Activated CD4-positive, alpha-beta T cell treated with anti-CD3 and anti-CD28 coated beads, Interleukin-2, amount 10 ng/mL, durations not matched to agents 7 days and 5 days (primary cell): ENCODE measurements at places on chromosomes 11 and 22.
A peak's percentile ranks its signal among the peaks of the same experiment; 100 is the strongest.

- no peak for DNase-seq
- no peak overlapping the region for H3K4me3 ChIP-seq
- no peak overlapping the region for H3K27ac ChIP-seq
- peaks cover 29% of the 10 kb centered on the region for H3K4me1 ChIP-seq
Observed at GRCh38 chr11:128828350-128828749, 38.7 kb downstream of the KCNJ1 start.

GRCh38 chr11:61718621-61719302, 33.7 kb upstream of the MYRF start:
- no peak overlapping the region for H3K27ac ChIP-seq
- no peaks in the 10 kb centered on the region for H3K27me3 ChIP-seq
- no peaks in the 10 kb centered on the region for H3K36me3 ChIP-seq
- no peak overlapping the region for H3K4me3 ChIP-seq
- DNase-seq, result no peak

DNA sequence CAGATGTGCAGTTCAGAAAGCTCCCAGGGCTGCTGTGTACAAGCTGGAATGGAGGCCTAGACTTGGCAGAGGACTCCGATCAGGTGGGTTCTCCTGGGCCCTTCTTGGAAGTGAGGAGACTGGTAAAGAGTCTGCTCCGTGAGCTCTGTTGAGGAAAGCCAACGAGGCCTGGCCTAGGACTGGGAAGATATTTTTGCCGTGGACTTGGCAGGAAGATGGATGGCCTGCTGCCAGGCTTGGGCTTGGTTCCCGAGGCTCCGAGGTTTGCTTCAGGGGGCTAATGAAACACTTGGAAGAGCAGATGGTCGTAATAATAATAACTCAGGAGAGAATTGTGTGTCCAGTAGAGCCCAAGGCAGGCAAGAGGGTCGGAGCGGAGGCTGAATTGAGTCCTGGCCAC, 3.9 kb downstream of the GALR3 start:
- DNase-seq, result no peak
- no peak overlapping the region for H3K27ac ChIP-seq
- peaks cover 14% of the 10 kb centered on the region for H3K36me3 ChIP-seq
- no peak overlapping the region for H3K4me3 ChIP-seq
- peaks cover 15% of the 10 kb centered on the region for H3K27me3 ChIP-seq

DNA sequence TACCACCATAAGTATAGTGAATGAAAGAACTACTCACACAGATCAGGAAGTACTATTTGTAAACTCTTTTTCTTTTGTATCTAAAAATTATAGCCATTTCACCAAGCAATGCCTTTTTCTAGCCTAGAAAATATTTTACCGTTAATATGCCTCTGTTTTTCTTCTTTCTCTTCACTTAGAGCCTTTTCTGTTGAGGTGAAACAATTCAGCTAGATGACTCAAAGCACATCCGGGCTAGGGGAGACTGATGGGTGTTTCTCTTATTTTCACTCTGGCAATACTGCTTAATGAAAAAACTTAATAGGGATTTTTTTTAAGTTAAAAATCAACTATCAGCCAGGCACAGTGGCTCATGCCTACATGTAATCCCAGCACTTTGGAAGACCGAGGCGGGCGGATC, 93.3 kb downstream of the SGSM3 start:
- DNase-seq, result peak; percentile 53
- peaks cover 51% of the 10 kb centered on the region for H3K4me1 ChIP-seq
- H3K4me3 ChIP-seq, result peak overlapping the region; percentile 94

- DNase-seq, result no peak
- no peaks in the 10 kb centered on the region for H3K36me3 ChIP-seq
- no peak overlapping the region for H3K4me3 ChIP-seq
- H3K4me1 ChIP-seq, result no peaks in the 10 kb centered on the region
- H3K27ac ChIP-seq, result no peak overlapping the region
Observed at GRCh38 chr11:34327804-34328631, 29.8 kb downstream of the ABTB2 start.

DNA sequence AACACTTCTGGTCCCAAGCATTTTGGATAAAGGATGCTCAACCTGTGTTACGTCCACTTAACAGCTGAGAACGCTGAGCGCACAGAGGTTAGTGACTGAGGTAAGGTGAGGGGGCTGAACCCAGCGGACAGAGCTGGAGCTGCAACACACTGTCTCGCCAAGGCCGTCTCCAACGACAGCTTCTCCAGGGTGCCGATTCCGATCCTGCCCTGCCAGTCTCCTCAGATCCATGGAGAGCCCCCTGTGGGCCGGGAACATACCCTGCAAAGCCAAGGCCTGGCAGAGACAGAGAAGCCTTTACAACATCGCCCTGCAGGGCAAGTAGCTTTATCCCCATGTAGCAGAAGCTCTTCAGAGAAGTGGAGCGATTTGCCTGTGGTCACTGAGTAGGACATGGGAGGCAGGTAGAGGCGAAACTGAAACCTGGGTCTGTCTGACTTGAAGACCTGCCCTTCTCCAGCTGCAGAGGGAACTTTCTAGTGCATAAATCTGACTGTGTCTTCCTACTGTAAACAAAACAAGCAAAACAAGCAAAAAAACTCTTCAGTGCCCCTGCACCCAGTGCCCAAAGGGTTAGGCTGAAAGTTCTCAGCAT, 72.8 kb downstream of the SCUBE1 start:
- peaks cover 9% of the 10 kb centered on the region for H3K4me1 ChIP-seq
- H3K27ac ChIP-seq, result no peak overlapping the region
- no peak overlapping the region for H3K4me3 ChIP-seq
- H3K27me3 ChIP-seq, result no peaks in the 10 kb centered on the region
- no peaks in the 10 kb centered on the region for H3K36me3 ChIP-seq

DNA sequence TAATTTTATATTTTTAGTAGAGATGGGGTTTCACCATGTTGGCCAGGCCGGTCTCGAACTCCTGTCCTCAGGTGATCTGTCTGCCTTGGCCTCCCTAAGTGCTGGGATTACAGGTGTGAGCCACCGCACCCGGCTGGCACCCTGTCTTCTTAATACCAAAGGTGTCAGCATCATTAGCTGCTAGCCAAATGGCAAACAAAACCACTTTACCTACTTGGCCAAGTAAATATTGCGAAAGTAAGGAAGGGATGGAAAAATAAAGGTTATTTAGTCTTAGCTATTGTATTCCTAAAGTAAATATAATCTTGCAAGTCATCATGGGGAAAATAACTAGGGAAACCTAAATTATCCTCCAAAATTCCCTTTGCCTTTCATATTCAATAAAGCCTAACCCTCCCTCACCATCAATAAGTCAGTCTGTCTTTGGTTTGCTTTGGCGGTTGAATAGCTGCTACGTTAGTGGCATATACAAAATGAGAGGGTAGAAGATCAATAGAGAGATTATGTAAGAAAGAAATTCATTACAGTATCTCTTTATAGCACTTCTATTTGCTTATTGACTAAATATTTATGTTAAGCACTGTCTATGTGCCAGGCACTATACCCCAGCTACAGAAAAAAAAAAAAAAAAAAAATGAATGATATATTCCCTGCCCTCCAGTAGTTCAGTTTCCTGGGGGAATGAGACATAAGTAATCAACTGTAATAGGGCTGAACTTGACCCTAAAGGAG, 40.2 kb upstream of the CFAP300 start:
- no peak for DNase-seq
- no peaks in the 10 kb centered on the region for H3K36me3 ChIP-seq
- H3K27me3 ChIP-seq, result peaks cover 16% of the 10 kb centered on the region
- H3K4me1 ChIP-seq, result no peaks in the 10 kb centered on the region
- H3K27ac ChIP-seq, result no peak overlapping the region

DNA sequence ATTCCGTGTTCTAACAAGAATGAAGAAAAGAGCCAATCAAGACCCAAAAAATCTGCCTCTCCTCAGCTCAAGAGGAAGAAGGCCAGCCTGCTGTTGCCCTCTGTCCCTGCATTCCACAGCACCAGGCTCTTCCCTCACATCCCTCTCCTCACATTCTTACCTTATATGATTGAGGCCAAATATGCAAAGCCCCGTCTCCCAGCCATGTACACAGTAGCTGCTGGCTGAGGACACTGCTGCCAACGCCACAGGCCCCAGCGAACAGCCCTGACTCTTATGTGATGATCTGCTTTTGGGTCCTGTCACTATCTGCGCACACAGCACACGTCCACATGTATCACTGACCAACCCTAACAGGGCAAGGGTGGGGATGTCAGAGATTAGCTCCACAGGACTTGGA, 60.2 kb downstream of the MICAL3 start:
- no peaks in the 10 kb centered on the region for H3K27me3 ChIP-seq
- H3K4me1 ChIP-seq, result peaks cover 2% of the 10 kb centered on the region
- DNase-seq, result no peak
- no peak overlapping the region for H3K27ac ChIP-seq
- H3K36me3 ChIP-seq, result no peaks in the 10 kb centered on the region

- no peaks in the 10 kb centered on the region for H3K36me3 ChIP-seq
- no peak for DNase-seq
- H3K27me3 ChIP-seq, result peaks cover 8% of the 10 kb centered on the region
- no peaks in the 10 kb centered on the region for H3K4me1 ChIP-seq
- H3K27ac ChIP-seq, result no peak overlapping the region
Observed at GRCh38 chr11:86865436-86865835, 65.1 kb downstream of the PRSS23 start.

GRCh38 chr11:69200331-69201065, 44.8 kb downstream of the SMIM38 start:
- no peak overlapping the region for H3K4me3 ChIP-seq
- no peak overlapping the region for H3K27ac ChIP-seq
- no peaks in the 10 kb centered on the region for H3K36me3 ChIP-seq
- DNase-seq, result no peak
- H3K27me3 ChIP-seq, result no peaks in the 10 kb centered on the region

- H3K4me1 ChIP-seq, result peaks cover 1% of the 10 kb centered on the region
- DNase-seq, result no peak
- no peak overlapping the region for H3K27ac ChIP-seq
- H3K4me3 ChIP-seq, result no peak overlapping the region
- H3K36me3 ChIP-seq, result peaks cover 2% of the 10 kb centered on the region
Observed at GRCh38 chr11:114416441-114416961, 16.0 kb downstream of the RBM7 start.

GRCh38 chr11:23143022-23143421, 282.7 kb upstream of the CCDC179 start:
- H3K27ac ChIP-seq, result no peak overlapping the region
- DNase-seq, result no peak
- H3K36me3 ChIP-seq, result no peaks in the 10 kb centered on the region
- H3K27me3 ChIP-seq, result no peaks in the 10 kb centered on the region
- H3K4me3 ChIP-seq, result no peak overlapping the region

DNA sequence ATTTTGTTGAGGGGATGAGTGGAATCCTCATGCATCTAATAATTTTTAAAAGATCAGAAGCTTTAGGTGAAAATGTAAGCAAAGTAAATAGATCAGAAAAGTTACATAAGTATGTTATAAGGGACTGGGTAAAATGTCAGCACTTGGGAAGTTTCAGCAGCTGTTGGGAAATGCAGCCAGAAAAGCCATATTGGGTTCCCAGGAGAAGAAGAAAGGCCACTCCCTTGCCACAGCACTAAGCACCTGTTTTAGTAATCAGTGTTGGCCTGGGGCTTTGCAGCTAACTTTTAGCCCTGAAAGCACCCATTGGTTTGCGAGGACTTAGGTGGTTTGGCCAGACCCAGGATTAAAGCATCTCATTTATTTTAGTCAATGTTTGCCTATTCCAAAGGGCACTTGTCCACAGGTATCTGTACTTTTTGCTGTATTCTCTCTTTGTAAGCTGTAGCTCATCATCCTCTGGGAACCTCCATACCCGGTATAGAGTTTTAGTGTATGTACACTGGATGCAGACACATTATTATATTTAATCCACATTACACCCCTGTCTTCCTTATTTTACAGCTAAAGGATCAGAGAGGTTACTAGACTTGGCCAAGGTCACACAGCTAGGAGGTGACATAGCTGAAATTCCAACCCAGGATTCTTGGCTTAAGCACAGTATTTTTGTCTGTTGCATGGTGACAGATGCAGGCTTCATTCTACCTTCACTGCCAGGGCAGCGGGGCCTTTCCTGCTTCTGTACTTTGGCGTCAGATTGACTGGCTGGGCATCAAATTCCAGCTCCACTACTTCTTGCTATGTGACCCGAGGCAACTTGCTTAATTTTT, 127.7 kb upstream of the SESN3 start:
- DNase-seq, result no peak
- peaks cover 3% of the 10 kb centered on the region for H3K36me3 ChIP-seq
- no peaks in the 10 kb centered on the region for H3K27me3 ChIP-seq
- no peak overlapping the region for H3K4me3 ChIP-seq
- H3K4me1 ChIP-seq, result no peaks in the 10 kb centered on the region

DNA sequence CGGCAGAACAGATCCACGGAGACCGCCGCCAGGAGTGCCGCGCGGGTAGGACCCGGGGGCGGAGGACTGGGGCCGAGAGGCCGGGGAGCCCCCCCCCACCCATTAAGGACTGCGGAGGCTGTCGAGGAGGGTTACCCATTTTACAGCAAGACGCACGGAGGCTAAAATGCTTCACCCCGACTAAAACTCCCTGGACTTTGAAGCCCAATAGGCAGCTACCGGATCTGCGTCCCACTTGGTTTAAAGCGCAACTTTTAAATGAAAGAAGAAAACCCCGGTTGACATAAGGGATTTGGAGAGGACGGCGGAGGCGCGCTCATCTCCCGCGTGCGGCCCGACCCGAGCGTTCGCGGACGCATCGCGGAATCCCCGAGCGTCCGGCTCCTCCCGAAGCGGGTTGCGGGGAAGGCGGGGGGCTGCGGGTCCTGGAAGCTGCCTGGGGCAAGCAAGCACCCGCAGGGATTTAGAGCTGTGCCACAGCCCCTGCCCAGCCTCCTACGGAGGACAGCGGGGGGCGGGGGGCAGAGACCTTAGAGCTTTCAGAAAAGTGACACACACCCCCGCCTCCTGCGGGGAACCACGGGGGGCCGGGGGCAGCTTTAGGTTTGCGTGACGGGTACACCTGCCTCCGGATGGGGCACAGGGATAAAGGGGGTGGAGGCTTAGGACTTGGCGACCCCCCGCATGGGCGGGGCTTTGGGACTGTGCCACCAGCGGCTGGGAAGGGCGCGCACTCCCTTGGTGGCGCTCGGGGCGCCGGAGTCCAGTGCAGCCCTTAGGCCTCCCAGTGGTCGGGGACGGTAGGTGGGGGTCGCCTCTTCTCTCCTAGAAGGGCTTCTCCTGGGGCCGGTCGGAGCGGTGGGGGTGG, 760 bp upstream of the CELSR1 start:
- H3K4me1 ChIP-seq, result no peaks in the 10 kb centered on the region
- DNase-seq, result no peak
- peaks cover 35% of the 10 kb centered on the region for H3K27me3 ChIP-seq

DNA sequence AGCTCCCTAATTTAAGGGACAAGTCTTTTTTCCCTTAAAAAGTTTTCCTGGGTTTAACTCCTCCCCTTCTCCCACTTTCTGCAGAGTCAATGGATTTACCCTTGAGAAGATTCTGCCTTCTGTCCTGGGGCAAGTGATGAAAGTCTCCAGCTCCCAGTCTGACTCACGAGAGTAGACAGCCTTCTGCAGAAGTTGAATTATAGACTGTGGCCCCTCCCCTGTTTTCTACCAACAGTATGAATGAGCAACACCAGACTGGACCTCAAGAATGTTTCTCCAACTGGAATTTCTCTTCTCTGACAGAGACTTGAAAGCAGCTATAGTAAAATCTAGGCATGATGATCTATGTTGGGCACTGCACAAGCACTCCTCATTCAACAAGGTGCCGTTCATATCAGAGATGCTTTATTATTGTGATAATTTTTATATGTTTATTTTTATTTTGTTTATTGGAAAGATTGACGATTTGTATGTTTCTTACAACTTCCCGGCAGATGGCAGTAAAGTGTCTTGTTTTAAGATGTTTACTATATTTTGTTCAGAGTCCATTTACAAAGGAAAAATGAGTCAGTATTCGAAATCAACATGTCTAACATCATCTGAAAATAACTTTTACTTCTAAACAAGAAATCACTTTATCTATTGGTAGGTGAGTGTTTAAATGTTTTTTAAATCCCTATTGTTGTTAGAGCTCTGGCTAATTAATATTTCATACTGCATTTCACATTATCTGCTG, 56.6 kb downstream of the LMO2 start:
- H3K36me3 ChIP-seq, result no peaks in the 10 kb centered on the region
- DNase-seq, result no peak
- H3K27me3 ChIP-seq, result peaks cover 24% of the 10 kb centered on the region
- H3K4me3 ChIP-seq, result no peak overlapping the region
- H3K4me1 ChIP-seq, result no peaks in the 10 kb centered on the region
